ENCODE measurements at places on chromosomes 11 and 22.

DNA sequence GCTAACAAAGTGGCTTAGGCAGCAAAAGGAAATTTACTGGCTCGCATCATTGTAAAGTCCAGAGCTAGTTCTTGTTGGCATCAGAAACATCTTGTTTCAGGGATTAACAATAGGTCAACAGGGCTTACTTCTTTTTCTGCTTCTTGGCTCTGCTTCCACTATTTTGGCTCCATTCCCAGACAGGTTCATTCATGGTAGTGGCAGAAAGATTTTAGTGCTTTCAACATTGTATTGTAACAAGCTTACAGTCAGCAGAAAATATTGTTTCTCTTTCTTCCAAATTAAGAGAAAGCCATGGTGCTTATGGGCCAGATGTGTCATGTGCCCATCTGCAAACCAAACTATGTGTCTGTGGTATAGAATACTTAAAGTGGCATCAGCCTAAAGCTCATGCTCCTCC is 315.6 kb downstream of the RAB38 start:
- DNase-seq: no peak

GRCh38 chr11:87397011-87397865 is 359.5 kb downstream of the TMEM135 start:
- DNase-seq: no peak

- DNase-seq: no peak
Measured at GRCh38 chr11:92632495-92632894, 337.0 kb upstream of the MTNR1B start.

- peak; percentile 57 for DNase-seq
Measured at GRCh38 chr22:32533265-32534111, 58.9 kb downstream of the FBXO7 start.

DNA sequence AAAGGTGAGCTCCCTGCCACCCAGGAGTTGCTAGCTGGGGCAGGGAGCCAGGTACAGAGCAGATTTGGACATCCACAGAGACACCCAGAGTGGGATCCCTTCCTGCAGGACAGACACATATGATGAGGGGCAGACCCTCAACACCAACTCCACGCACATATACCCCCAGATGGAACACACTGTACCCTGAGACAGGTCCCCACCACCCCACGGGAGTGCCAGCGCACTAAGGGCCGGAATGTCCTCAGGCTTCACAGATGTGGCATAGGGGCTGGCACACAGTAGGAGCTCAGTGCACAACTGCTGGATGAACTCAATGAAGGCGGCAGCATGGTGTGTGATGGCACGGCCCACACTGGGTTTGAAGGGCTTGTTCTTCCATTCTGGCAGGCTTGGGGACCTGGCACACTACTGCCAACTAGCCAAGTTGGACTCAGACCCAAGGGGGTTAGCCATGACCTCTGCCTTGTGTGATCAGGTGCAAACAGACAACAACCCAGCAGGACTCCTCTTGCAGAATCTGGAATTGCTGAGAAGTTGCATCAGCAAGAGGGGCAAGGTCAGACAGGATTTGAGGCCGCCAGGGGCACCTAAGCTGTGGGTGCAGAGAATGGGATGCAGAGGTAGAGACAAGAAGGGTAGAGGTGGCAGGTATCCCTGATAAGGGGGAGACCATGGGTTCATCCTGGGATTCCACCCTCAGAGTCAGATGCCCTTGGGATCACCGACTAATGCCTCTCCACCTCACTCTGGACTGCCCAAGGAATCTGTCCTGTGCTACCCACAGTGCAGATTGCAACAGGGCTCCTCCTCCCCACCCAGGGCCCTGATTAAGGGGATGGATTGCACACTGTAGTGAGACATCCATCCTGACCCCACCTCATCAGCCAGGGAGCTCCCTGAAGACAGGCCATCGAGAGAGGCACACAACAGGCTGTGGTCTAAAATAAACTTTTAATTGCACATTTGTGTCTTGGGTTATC is 2.4 kb downstream of the C22orf15 start:
- no peak for DNase-seq

GRCh38 chr11:35076201-35077100 is 62.5 kb upstream of the CD44 start:
- DNase-seq: no peak

DNA sequence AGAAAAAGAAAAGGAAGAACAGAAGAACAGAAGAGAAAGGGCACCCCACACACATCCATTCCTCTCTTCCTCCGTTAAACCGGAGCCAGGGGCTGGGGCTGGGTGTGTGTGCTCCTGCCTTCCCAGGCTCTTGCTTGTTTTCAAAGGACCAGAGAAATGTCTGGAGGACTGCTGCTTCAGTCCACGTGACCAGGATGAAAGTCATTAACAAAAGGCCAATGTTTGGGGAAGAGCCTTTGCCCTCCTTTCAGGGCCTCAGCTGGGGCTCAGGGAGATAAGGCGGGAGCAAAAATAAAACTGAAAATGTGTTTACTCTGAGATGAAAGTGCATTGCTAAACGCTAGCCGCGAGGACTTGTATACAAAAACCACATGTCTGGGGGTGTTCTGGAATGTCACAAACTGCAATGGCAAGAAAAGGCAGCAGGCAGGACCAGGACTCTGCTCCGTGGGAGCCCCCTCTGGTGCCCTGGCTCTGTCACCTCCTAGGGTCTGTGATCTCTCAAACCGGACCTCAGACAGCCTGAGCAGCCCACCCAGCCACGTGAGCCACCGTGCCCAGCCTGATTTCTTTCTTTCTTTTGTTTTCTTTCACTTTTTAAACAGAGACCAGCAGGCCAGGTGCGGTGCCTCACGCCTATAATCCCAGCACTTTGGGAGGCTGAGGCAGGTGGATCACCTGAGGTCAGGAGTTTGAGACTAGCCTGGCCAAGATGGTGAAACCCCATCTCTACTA is 31.6 kb upstream of the MYH9 start:
- DNase-seq: peak; percentile 57

DNA sequence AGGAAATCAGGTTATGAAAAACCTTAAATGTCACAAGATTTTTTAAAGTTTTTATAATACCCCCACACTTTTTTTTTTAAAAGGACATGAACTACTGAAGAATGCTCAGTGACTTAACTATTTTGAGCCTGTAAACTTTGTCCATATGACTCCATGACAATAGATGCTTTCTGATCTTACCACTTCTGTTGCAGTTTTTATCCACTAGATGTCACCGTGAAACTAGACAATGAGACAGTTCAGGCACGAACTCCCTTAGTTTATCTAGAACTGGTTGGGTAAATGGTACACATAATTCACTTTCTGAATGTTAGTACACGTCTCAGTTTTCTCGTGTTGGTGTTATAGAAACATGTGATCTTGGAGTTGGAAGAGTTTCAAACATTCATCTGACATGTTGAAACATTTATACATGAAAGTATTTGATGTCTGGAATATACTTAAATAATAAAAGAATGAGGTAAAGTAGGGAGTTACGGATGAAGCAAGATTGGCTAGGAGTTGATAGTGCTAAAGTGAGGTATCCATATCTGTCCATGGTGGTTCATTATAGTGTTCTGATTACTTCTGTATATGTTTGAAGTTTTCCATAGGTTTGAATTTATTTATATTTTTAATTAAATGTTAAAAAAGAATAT is 8.1 kb downstream of the CCDC15 start:
- peak; percentile 73 for DNase-seq
